CD4-positive, alpha-beta T cell treated with Interleukin-6 at 100 ng/mL for 8 hours (primary cell): ENCODE measurements at places on chromosomes 2 and 18.

- no peak for DNase-seq
These were observed 221.9 kb downstream of the ZNF407 start for GRCh38 chr18:74819433-74820059.

GRCh38 chr18:62721839-62722795 is 6.8 kb downstream of the PHLPP1 start:
- no peak for DNase-seq

- no peak for DNase-seq
These were observed 100.7 kb downstream of the EHBP1 start for GRCh38 chr2:62806231-62806630.

DNA sequence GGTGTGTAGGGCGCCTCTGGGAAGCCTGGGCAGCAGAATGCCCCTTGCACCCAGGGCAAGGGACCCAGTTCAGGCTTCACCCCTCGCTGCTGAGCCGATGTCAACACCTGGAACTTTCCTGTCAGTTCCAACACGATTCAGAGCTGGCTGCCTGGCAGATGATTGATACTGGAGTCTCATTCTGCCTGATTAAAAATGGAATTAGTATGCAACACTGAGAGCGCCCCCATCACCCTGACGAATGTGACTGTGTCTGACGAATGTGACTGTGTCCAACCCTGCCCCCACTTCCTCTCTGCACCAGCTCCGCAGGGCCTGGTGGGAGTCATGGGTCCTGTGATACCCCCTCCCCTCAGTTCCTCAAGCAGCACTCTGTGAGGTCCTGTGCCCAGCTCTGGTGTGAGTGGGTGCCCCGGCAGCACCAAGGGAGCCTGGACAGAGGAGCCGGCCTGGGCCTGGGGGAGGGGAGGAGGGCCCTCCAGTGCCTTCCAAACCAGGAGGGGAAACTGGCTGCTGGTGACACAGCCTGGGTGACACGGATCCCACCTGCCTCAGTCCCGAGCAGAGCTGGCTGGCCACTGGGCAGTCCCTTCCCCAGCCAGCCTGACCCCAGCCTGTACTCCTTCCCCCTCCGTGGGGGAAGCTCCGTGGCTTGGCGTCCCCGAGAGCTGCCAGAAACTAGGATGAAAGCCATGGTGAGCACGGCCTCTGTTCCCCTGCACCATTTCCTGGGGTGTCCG is 41.4 kb upstream of the ALPP start:
- DNase-seq = no peak

- DNase-seq = peak; percentile 22
These were observed 116.5 kb upstream of the FOSL2 start for GRCh38 chr2:28276076-28276618.

DNA sequence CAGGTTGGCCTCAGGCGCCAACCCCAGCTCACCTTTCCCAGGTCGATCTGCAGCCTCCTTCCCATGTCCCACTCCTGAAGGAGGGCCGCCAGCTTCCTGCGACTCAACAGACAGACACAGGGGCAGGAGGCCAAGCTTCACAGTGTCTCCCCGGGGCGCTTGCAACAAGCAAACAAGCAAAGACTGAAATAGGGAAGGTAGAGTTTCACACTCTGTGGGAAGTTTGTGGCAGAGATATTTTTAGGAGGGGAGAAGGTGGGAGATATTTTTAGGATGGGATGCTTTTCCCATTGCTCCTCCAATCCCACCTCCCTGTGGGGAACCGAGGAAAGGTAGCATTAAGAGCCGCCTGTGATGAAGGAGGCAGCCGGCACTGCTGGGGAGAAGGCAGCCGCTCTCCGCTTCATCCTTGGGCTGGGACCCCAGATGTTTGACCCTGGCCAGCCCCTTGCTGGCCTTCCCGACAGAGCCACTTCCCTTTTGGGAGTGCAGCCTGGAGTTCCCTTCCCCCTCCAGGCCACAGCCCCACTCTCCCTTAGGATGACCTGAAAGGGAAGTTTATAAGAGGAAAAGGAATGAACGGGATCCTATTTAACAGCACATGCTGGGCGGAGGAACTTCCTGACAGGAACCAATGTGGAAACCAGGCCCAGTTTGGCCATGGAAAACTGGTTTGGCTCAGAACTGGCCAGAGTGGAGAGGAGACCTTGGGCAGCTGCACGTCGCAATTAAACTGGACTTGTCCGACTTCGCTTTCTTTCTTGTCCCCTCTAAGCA is 142.2 kb upstream of the SMAD2 start:
- DNase-seq = no peak

GRCh38 chr18:54386043-54386442 is 28.3 kb downstream of the C18orf54 start:
- no peak for DNase-seq

GRCh38 chr2:27907547-27907946 is 17.0 kb downstream of the BABAM2 start:
- DNase-seq = no peak

GRCh38 chr2:132581991-132582738 is 87.8 kb downstream of the LYPD1 start:
- DNase-seq = no peak

- DNase-seq = no peak
These were observed 35.0 kb downstream of the NEDD4L start for GRCh38 chr18:58078889-58079573.

- DNase-seq = peak; percentile 20
These were observed 25.0 kb downstream of the SPEG start for GRCh38 chr2:219459460-219460311.

GRCh38 chr2:233811087-233811486 is 33.0 kb downstream of the MROH2A start:
- no peak for DNase-seq

GRCh38 chr2:110828330-110828729 is 96.0 kb downstream of the ACOXL start:
- DNase-seq = no peak

DNA sequence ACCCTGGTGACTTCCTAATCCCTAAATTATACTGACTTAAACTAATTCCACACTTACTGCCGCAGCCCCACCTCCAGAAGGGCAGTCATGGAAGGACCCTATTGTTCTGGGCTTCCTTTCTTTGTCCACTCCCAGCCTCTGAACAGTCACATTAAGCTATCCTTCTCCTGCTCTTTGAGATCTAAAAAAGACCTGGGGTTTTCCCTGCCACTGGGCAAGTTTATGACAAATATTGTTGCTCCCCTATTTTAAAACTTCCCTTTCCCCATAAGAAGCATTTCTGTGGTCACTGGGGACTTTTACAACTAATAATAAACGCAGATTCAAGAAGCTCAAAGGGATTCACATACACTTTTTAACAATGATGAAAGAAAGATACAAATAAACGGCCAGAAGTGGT is 47.2 kb upstream of the XPO1 start:
- no peak for DNase-seq

- DNase-seq = no peak
These were observed 32.0 kb downstream of the EML4 start for GRCh38 chr2:42200926-42201855.

DNA sequence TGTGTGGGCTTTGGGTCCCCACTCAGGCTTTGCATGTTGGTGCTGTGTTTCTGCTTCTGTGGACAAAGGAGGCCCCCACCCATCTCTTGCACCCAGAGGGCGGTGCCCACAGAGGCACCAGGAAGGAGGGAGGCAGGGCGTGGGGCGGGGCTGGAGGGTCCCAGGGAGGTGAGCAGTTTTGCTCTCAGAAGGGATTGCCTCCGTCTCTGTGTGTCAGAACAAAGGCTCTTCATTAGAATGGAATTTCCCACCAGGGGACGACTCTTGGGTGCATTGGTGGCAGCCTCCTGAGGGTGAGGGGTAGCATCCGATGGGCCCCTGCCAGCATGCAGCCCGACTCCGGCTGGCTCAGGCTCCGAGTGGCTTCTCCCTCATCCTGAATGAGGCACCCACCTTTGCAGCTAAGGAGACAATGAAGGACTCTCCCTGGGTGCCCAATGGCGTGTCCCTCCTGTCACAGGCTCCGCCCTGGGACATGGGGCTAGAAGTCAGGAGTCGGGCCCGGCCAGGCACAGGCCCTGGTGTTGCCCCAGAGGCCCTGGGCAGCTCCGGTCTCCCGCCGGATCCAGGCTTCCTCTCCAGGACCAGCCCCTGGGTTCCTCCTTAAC is 7.0 kb upstream of the ERFE start:
- no peak for DNase-seq

GRCh38 chr18:13587001-13587400 is 139.4 kb downstream of the FAM210A start:
- DNase-seq = no peak

DNA sequence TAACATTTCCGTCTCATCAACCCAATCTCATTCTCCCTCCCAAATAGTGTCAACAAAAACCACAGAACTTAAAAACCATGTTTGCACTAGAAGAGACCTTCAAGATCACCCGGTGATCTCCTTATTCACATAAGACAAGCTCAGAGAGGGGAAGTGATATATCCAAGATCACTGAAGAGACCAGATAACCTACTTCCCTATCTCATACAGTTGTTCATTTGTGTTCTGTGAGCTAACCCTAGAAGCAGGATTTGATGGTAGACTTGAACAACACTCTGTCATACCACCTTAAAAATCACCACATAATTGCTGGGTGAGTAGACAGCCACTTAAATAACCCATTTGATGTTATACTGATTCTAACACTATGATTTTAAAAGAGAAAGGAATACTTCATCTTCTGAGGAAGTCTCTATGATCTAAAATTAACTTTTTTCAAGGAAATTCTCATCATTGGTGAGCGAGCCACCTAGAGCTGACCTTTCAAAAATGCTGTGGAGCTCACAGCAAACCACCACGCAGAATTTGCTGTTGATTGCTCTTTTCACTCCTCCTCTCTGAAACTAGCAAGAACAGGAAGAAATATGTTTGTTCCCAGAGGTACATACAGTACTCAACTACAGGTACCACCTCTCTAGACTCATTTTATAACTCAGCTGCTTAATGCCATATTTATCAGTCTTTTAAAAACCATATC is 15.1 kb downstream of the AAK1 start:
- DNase-seq = no peak

GRCh38 chr2:151191001-151191400 is 70.7 kb downstream of the RBM43 start:
- no peak for DNase-seq

GRCh38 chr2:16633621-16634430 is 31.8 kb downstream of the CYRIA start:
- no peak for DNase-seq

GRCh38 chr2:241110089-241110606 is 8.1 kb upstream of the MTERF4 start:
- DNase-seq = no peak

- no peak for DNase-seq
These were observed 2.4 kb downstream of the SP5 start for GRCh38 chr2:170717599-170717963.

- DNase-seq = no peak
These were observed 106.9 kb upstream of the ITGB6 start for GRCh38 chr2:160306985-160307384.

DNA sequence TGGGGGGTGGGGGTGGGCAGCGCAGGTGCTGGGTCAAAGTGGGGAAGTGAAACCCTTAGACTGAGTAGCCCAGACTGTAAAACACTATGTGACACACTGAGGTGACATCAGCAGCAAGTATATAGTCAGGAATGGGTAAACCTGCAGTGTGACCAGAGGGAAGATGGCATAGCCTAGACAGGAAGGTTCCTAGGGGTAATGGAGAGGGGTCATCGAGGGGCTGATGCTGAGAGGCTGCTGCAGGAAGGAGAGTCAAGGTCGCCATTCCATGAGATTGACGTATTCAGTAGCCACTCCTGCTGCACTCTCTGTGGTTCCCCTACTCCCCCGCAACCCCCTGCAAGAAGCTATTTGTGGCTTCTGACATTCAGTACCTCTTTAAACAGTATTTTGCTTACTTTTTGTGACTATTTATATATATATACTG is 111.7 kb downstream of the CHST9 start:
- no peak for DNase-seq

DNA sequence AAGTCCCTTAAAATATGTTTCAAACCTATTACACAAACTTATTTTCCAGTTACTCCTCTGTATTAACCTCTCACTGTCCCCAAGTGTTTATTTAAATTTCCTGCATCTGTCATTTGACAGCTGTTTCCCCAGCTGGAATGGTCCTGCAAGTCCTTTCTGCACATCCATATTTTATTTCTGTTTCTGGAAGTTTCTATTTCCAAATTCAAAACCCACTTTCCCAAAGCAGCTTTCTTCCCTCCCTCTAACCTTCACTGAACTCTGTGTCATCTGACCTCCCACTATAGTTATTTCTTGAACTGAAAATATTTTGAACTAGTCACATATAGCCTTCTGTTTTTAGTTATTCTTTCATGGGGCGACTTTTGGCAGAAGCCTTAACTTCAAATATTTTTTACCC is 459.4 kb upstream of the MC4R start:
- no peak for DNase-seq

- no peak for DNase-seq
These were observed 606.4 kb downstream of the TDRD15 start for GRCh38 chr2:21730141-21730540.

- DNase-seq = peak; percentile 53
These were observed 67.4 kb downstream of the STEAP3 start for GRCh38 chr2:119290859-119291587.

DNA sequence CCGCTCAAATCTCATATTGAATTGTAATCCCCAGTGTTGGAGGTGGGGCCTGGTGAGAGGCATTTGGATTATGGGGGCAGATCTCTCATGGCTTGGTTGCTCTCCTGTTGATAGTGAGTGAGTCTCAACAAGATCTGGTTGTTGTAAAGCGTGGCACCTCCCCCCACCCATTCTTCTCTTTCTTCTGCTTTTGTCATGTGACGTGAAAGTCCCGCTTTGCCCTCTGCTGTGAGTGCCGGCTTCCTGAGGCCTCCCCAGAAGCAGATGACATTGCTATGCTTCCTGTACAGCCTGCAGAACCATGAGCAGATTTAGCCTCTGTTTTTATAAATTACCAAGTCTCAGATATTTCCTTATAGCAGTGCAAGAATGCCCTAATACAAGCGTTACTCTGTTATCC is 673.8 kb downstream of the ADCYAP1 start:
- DNase-seq = no peak

DNA sequence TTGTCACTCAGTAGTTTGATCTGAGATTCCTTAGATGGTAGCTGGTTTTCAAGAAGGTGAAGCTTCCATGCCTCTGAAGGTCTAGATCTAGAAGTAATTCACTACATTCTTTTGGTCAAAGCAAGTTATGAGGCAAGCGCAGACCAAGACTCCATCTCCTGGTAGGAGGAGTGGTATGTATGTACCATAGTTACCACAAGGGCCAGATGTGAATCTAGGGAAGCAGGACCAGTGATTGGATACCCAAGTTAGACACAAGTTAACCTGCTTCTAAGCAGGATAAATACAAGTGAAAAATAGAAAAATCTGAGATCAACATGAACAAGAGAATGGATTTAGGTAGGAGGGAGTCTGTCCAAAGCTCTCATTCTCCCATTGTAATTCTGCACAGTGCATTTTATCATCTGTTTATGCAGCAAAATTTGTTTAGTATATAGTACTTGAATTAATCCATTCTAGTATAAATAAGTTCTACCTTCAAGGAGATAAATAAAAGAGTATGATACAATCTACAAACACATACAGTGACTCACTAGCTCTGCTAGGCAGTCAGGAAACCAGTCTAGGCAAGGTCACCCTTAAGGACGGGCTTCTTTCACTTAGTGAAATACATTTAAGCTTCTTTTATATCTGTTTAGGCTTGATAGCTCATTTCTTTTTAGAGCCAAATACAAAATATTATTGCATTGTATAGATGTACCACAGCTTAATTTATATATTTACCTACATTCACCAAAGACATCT is 14.2 kb upstream of the DOCK10 start:
- DNase-seq = peak; percentile 54

- DNase-seq = no peak
These were observed 2.9 kb downstream of the RHBDD1 start for GRCh38 chr2:226838722-226839121.

GRCh38 chr2:237343993-237344392 is 70.0 kb downstream of the COL6A3 start:
- DNase-seq = no peak
